ENCODE measurements at places on chromosomes 5 and 9.

GRCh38 chr9:16309469-16310271, 560.8 kb downstream of the BNC2 start:
- no peak for DNase-seq

- DNase-seq, result no peak
These were observed 67.0 kb upstream of the SPOCK1 start for GRCh38 chr5:137566118-137566541.

DNA sequence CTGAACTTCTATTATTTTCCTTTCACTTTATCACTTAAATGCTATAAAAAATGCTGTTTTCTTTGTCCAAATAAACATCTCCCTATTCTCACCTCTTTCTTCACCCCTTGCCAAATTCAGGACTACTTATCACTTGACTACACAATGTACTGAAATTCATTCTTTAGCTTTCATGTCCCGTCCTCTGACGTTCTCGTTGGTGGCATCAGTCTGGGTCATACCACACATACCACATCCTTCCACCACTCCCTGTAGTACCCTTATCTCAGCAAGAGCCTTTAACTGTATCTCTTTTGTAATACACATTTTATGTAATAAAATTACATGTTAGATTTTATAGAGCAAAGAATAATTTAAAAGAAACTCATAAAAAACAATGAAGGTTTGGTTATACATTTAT, 231.1 kb upstream of the PAPPA start:
- no peak for DNase-seq

DNA sequence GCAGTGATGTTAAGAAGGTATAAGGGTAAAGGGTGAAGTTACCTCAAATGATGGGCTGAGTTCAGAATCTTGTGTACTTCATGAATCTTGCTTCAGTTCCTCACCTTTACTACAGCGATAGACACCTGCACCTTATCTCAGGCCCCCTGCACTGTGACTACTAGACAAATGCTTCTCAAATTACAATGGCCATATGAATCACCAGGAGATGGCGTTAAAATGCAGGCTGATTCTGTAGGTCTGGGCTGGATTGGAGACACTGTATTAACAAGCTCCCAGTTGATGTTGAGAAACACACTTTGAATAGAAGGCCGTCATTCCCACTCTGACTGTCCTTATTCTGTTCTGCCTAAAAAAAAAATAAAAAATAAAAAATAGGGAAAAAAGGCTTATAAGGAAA, 29.8 kb downstream of the TARS1 start:
- DNase-seq, result no peak

DNA sequence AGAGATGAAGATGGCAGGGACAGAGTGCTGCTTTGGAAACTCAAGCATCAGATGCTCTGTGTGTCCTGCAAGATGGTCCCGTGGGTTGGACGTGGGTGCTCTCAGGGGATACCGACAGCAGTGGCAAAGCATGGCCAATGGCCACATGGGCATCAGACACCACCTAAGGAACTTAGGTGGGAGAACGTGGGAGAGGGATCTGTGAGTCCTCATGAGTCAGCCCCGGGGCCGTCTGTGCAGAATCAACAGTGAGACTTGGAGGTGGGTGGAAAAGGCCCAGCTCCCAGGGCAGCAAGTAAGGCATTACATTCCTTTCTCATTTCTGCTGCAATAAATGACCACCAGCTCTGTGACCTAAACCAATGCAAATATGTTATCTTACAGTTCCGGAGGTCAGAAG, 77.0 kb downstream of the RAD23B start:
- no peak for DNase-seq

- DNase-seq, result peak; percentile 96
These were observed 9.1 kb downstream of the EGFL7 start for GRCh38 chr9:136671646-136672430.

GRCh38 chr9:3549225-3549624, 23.4 kb upstream of the RFX3 start:
- DNase-seq, result no peak

DNA sequence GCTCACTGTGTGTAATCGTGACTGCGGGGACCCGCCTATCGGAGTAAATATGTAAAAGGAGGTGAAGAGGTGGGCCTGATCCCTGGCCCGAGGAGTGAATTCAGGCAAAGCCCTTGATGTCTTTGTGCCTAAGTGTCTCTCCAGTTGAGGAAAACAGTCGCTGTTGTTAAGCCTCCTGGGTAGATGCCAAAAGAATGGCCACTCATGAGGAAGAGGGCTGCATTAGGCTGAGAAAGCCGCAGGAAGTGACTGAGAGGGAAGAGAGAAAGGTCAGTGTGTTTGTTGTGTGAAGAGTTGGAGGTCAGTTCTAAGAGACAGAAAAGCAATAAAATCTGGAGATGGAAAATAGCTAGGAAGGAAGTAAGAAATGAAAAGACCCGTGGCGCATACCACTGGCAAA, 35.8 kb upstream of the PIP5K1B start:
- DNase-seq, result no peak

DNA sequence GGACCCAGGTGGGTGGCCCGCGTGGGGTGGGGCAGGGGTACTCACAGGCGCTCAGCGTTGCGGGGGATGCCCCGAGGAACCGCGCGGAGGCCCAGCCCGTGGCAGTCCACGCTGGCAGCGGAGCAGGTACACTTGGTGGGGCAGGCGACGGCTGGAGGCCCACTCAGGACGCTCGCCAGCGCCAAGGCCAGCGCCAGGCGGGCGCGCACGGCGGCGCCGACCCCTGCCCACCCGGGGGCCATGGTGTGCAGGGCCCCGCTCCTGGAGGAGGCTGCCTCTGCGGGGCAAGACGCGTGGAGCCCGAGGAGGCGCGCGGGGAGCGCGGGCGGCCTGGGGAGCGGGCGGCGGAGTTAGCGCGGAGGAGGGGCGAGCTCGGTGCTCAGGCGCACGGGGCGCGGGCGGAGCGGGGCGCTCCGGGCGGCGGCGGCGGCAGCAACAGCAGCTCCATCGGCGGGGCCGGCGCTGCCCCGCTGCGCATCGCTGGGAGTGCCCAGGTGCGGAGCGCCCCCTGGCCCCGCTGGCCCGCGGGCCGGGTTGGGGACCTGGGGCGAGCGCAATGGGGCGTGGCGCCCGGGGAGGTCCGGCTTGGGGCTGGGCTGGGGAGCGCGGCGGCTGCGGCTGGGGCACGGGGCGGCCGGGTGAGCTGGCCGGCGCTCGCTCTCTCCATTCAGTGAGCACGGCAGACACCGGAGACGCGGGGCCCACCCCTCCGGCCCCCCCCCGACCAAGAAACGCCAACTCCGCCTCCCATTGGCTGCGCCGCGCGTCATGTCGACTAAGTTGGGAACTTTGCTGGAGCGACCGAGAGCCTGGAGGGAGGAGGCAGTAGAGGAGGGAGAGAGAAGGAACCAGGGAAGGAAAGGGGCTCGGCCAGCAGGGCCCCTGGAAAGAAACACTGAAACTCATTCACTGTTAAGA, at the start of gene SLIT3:
SLIT3 (minus strand) TSS at position 672 of the 918 bp plus-strand sequence; CDS start at position 242, 430 bp downstream.
- DNase-seq, result no peak

DNA sequence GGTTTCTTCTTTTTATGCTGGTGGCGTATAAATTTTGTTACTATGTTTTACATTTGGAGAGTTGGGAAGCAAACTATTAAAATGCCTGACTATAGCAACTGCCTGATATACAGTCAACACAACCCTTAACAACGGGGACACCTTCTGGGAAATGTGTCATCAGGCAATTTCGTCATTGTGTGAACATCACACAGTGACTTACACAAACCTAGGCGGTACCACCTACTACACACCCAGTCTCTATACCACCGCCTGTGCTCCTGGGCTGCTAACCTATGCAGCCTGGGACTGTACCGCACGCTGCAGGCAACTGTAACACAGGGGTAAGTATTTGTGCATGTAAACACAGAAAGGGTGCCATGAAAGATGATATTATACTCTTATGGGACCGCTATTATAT, 1.3 kb upstream of the CDHR2 start:
- no peak for DNase-seq

GRCh38 chr5:168216989-168217388, 74.5 kb upstream of the WWC1 start:
- DNase-seq, result no peak

GRCh38 chr9:89675058-89675742, 70.4 kb downstream of the GADD45G start:
- DNase-seq, result no peak

GRCh38 chr9:7802666-7803065, 3.1 kb upstream of the DMAC1 start:
- no peak for DNase-seq

DNA sequence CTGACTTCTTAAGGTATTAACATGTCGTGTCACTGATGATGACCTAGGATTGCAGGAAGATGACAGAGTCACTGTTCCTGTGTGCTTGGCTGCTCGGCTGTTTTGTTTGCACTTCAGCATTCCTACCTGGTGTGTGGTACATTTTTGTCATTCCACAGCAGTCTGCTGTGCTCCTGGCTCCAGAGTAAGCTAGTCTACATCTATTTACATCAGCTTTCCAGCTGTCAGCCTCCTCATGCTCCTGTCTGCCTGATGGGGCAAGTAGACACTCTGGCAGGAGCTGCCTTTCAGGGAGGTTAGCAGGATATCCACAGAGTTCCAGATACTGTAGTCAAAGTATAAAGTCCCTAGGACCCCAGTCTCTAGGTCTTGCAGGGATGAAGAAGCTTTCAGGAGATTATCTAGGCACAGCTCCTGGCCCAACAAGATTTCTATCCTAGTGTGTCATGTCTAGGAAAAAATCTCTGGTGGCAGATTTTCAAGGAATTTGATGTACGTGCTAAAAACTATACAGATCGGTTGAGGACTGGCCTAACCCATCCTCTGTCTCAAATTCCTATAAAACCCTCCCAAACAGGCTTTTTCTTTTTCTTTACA, 28.4 kb downstream of the RUSC2 start:
- DNase-seq, result peak; percentile 33

- DNase-seq, result no peak
These were observed 44.6 kb upstream of the FOXE1 start for GRCh38 chr9:97808415-97808814.

GRCh38 chr5:1934056-1934394, 51.3 kb upstream of the IRX4 start:
- DNase-seq, result no peak

GRCh38 chr5:97097326-97098230, 44.8 kb downstream of the LIX1 start:
- DNase-seq, result no peak

DNA sequence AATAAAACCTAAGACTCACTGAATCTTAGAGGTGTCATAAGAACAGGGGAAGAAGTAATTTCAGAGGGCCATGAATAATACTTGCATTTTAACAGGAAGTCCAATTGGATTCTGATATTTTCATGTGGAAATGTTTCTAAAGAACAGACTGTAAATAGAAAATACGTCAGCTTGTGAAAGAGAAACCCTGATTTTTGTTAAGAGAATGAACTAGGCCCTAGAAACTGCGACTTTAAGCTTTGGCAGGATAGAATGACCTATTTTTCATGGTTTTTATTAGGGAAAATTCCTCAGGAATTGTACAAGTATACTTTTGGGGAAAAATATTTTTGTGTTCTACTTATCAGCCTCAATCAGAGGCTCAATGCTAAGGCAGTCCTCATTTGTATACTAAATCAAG, 215.5 kb upstream of the ACTBL2 start:
- no peak for DNase-seq

DNA sequence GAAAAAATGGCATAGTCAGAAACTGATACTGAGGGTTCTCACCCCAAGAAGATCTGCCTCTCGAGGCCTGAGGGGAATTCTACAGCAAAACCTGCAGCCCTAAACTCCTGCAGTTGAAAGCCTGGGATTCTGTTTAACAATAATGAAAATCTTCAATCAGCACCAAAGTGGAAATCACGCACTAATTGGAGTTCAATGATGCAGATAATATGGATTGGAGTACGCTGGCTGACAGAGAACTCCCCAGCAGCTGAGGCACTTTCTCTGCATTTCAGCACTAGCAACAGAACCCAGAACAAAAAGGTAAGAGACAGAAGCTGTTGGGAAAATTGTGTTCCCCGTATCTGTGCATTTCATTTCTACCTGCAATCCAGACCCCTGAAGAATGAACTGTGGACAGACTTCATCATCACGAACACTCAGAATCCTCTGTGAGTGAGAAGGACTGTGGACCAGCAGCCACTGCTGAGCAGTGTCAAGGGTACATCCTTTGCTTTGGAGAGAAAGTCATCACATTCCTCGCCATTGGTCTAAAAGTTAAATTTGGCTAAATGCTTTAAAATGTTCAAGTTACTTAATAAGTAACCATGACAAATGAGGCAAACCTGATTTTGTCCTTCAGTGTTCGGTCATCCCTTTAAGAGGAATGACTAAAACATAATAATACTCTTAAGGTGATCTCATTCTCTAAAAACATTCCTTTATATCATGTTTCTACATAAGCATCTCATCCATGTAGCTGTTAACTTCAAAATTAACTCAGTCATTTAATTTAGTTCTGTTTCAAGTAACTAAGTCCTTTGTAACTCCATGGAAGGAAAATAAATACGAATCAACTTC, 126.1 kb downstream of the GAS1 start:
- no peak for DNase-seq

DNA sequence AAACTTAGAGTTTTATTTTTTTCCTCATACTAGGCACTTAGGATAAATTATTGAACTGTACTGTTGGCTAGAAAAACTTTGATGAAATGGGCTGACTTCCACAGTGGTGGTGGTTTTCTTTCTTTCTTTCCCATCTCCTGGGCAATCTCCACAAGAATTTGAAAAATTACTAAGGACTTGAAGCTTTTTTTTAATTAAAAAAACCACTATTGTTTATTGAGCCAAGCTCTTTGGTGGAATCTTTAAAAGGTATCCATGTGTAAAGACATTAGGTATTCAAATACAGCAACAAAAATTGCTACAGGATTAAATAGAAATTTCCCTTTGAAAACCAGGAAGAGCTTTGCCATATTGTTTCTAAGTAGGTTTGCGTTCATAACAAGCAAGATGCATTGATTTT, 14.1 kb downstream of the MARCHF6 start:
- no peak for DNase-seq

GRCh38 chr5:156824241-156824640, 25.9 kb upstream of the PPP1R2B start:
- DNase-seq, result no peak

DNA sequence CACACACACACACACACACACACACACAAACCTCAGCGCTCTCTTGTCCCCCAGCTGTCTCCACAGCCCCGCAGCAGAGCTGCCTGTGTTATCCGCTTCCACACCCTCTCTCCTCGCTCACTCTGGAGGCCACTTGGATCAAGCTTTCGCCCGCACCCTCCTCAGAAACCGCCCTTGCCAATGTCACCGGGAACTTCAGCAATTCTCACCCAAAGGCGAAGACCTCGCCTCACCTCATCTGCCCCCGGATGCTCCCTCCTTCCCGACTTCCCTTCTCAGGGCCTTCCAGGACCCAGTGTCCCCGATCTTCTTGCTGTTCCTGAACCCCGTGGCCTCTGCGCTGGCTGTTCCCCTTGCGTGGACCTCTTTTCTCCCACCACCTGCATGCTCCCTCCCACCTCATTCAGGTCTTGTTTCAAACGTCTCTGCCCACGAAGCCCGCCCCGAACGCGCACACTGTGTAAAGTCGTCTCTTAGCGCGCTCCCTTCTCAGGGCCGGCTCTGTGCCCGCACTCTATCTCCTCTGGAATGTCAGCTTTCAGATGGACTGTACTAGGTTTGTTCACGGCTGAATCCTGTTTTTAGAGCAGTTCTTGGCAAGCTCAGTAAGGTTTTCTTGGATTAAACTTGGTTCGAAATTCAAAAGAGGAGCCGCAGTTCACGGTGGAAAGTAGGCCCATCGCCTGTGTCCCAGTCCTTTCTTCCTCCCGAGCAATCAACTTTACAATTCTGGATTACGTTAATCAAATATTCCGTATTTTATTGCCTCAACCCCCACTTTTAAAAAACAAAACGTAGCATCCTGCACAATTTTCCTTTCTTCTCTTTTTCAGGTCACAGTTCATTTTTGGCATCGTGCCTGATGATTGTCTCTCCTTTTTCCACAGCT, 1.0 kb upstream of the TRIM7 start:
- DNase-seq, result no peak
